ENCODE measurements at places on chromosomes 11 and 22.
A peak's percentile ranks its signal among the peaks of the same experiment; 100 is the strongest.

GRCh38 chr11:62805961-62806441 is 761 bp upstream of the NXF1 start:
- DNase-seq = peak; percentile 43

GRCh38 chr11:77407613-77408012 is 66.3 kb downstream of the PAK1 start:
- no peak for DNase-seq

DNA sequence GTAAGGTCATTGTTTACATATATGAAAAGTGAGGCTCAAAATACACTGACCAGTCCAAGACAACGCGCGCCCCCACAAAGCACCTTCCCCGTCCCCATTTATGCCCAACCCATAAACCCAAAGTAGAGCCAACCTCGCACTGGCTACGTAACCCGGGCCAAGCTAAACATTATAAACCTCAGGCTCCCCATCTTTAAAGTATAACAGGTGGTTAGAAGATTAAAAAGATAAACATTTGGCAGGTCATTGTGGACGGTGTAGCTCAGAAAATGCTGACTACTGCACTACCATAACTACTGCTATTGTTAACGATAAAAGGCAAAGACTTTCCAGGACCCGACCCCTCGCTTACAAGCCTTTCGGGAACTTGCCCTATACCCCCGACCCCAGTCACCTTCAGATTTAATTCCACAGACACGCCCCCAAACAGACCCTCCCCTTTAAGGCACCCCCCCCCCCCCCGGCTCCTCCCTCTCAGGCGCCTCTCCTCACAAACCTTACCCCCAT is 470 bp downstream of the NUMA1 start:
- peak; percentile 57 for DNase-seq

- DNase-seq = no peak
Measured at GRCh38 chr11:119895981-119896380, 167.0 kb upstream of the NECTIN1 start.

- no peak for DNase-seq
Measured at GRCh38 chr11:68051191-68052136, 12.6 kb downstream of the TCIRG1 start.

GRCh38 chr11:110856996-110857812 is 145.0 kb upstream of the ARHGAP20 start:
- DNase-seq = no peak

DNA sequence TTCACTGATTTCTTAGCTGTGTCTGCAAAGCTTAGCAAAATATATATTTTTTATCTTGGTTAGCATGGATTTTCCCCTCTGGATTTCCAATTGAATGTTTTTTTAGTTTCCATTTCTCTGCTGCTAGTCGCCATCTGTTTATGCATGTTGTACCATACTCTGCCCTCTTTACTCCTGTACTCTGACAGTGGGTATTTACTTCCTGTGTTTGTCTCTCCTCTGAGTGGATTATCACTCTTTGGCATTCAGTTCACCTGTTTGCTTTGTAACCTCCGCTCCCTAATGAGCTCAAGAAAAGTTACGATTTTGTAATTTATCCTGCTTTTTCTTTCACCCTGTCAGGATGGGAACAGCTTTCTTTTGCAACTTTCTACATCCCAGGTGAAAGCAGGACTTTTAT is 59.1 kb downstream of the PDHX start:
- no peak for DNase-seq

- no peak for DNase-seq
Measured at GRCh38 chr22:42895541-42895981, 38.5 kb upstream of the ARFGAP3 start.

DNA sequence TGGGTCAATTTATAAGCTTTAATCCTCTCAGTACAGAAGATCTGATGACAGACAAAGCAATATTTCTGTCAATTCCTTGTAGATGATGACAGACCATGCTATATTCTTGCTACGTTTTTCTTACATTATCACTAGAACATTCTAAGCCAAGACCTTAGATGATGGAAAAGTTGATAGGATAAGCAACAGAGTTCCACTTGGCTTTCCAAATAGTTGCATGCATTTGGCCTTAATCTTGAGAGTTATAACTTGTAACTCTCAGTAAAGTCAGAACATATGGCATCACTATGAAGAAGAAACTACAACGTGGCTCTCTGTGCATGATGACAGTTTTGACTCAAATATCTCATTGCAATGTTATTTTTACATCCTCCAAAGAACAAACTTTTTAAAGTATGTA is 544.3 kb upstream of the LRRC4C start:
- no peak for DNase-seq

DNA sequence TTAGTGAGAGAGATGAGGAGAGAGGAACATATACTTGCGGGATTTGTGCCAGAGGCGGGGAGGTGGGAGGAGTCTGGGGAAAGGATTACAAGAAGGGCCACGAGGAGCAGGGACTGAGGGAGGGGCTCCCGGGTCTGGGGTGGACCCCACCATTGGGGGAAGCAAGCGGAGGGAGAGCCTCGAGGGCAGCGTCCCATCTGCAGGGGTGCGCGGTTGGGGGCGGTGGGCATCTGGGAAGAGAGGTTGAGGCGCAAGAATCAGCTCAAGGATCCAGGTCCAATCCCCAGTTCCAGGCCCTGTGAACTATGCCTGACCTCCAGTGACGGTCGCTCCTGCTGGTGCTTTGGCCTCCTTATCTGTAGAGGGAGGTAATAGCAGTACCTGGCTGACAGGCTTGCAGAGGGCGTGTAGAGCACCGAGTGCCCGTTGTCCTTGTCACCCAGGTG is 38.0 kb downstream of the ADAMTS15 start:
- DNase-seq = no peak

- no peak for DNase-seq
Measured at GRCh38 chr11:46075168-46075567, 46.1 kb downstream of the PHF21A start.

- no peak for DNase-seq
Measured at GRCh38 chr11:79661373-79661772, 220.5 kb upstream of the TENM4 start.

DNA sequence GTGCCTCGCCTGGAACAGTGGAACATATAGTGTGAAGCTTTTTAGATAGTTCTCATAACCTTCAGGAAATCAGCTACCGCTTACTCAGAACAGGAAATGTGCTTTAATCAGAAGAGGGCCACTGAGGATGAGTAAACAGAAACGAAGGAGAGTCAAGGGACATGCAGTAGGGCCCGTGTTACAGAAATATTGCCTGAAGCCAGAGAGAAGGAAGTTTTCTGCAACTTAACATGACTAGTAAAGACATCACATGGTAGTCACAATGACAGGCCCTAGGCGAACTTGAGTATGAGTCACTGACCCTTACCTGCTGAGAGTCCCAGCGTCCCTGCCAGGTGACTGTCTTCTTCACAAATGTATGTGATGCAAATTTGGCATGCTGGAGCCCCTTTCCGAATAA is 39.4 kb downstream of the CARD18 start:
- DNase-seq = peak; percentile 44

- no peak for DNase-seq
Measured at GRCh38 chr22:42365111-42365865, 66.9 kb downstream of the NFAM1 start.

GRCh38 chr22:29580200-29580810 is 608 bp downstream of the NIPSNAP1 start:
- DNase-seq = no peak

DNA sequence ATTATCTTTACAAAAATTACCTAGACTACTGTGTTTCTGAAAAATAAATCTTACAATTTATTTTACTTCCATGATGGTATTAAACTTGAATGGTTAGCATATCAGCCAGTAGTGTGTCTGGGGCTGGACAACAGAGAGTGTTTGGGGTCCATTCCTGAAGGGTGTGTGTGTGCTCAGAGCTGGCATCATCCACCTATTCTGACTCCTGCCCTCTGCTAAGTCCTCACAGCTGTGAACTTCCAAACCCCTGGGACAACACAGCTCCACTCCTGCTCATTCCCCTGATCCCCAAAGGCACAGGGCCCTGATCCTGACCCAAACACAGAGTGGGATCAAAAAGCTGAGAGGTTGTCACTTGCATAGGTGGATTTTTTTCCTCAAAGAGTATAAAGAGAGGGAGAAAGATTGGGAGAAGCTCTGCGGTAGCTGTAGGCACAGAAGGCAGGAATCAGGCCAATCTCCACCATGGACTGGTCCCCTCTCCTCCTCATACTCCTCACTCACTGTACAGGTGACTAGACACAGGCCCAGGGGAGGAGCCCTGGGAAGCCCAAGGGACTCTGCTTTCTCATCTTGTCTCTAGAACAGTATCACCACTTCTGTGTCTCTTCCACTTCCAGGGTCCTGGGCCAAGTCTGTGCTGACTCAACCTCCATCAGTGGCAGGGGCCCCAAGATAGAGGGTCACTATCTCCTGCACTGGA is 55.7 kb upstream of the TOP3B start:
- DNase-seq = no peak

DNA sequence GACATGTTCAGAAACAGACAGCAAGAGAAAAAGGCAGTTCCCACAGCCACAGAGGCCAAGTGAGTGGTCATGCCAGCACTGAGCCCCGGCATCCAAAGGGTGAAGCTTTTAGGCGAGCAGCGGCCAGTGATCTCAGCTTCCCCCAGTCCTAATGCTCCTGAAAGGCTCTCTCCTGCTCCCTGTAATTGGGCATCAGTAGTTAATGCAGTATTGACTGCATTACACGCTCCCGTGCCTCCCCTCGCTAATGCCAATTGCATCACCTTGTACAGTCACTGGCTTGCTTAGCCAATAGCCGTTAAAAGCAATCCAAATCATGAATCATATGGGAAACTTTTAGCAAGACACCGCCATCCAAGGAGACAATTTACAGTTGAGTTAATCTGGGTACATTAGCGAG is 4.9 kb downstream of the LMO1 start:
- no peak for DNase-seq

- peak; percentile 50 for DNase-seq
Measured at GRCh38 chr11:67486481-67487195, 3.8 kb downstream of the AIP start.

- DNase-seq = peak; percentile 57
Measured at GRCh38 chr11:70270877-70271648, 573 bp downstream of the PPFIA1 start.

DNA sequence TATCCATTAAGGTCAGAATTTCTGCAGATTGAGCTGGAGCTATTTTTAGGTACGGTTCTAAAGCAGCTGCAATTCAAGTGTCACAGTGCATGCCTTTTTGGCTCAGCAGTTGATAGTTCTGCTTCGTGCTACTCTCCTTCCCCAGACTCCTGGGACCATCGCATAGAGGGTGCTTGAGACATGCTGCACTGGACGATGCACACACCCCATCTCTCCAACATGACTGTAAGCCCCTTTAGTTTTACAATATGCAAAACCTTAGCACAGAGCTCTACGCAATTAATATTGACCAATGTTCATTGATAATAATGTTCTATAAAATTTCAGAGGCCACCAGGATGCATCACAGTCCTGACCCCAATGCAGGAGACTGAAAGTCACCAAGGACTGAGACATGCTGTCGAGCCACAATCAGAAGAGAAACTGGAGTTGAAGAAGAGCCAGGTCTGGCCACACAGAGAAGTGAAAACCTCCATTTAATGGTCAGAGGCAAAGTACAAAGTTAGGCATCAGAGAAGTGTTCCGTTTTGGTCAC is 120.9 kb upstream of the ZC3H12C start:
- DNase-seq = no peak

DNA sequence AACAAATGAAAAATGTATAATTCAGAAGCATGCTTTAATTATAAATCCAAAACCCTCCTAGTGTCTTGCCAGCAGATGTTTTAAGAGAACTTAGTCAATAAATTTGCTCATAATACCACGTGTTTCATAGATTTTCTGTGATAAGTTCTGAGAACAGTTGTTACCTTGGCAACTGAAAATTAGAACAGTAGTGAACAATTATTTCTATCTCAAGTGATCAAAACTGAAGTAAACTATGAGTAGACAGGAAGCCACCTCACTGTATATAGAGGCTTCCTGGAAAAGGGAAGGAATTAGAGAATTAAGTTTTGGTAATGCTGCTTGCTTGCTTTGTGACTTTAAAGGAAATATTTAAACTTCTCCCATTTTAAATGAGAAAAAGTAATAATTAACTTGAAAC is 266.0 kb upstream of the ANO3 start:
- DNase-seq = no peak

DNA sequence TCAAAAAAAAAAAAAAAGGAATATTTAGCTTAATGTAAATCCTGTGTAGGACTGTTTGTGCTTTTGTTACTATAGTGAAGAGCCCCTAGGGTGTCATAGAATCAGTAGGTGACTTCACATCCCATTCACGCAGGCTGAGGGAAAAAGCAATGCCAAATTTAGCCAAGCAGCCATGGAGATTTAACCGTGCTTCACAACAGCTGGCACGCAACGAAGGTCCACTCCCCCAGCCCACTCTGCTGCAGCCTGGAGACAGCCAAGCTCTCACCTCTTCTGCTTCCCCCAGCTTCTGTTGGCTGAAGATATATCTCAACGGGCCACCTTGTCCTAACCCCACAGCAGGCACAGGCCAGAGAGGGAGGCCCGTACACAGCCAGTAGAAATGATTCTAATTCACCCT is 78.8 kb upstream of the BID start:
- DNase-seq = no peak

- no peak for DNase-seq
Measured at GRCh38 chr22:46578251-46578823, 40.9 kb upstream of the CELSR1 start.

DNA sequence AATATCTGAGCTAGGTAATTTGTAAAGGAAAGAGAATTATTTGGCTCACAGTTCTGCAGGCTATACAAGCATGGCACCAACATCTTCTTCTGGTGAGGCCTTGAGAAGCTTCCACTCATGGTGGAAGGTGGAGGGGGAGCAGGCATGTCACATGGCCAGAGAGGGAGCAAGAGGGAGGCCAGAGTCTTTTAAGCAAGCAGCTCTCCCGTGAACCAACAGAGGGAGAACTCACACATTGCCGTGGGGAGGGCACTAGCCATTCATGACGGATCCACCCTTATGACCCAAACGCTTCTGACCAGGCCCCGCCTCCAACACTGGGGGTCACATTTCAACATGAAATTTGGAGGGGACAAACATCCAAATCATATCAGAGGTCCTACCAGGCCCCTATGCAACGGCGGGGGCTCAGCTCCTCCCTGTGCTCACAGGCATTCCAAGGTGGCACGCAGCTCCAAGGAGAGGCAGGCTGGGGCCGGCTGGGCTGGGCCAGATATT is 4.6 kb downstream of the C11orf96 start:
- no peak for DNase-seq

- DNase-seq = no peak
Measured at GRCh38 chr11:36453678-36454077, 56.4 kb downstream of the TRAF6 start.

GRCh38 chr11:10943968-10944367 is 86.1 kb upstream of the ZBED5 start:
- no peak for DNase-seq

- peak; percentile 83 for DNase-seq
Measured at GRCh38 chr22:24434471-24435322, 7.3 kb downstream of the ADORA2A start.

DNA sequence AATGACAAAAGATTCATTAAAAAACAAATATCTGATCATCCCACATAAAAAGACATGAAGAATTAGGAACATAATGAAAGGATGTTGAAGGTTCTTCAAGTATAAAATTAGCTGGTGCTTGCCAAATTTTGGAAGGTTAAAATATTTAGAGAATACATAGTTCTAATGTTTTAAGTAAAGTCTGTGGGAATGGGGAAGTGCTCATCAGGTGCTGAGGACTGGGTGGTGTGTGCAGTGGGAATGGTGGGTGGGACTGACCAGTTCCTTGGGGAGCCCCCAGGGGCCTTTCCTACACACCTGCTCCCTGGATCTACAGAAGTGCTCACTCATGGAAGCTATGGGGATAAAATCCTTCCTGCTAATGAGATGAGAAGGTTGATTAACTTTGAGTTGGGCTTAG is 11.8 kb downstream of the LDLRAD3 start:
- no peak for DNase-seq

GRCh38 chr22:28759861-28760560 is 12.5 kb upstream of the CCDC117 start:
- no peak for DNase-seq
